Psoas muscle (tissue), 8 donors: ENCODE measurements at places on chromosomes 7 and 10. TPM values are rescaled to one million over a fixed set of nuclear protein-coding genes. Genes with fewer than 3 reads are reported as not detected.

Gene MRC1
- total RNA-seq, result 14.1 TPM

Gene CALHM2
- total RNA-seq, result 9.3 TPM

Gene ECD
- total RNA-seq, result 17.1 TPM

Gene ZSWIM8
- total RNA-seq, result 57.2 TPM

Gene MYH16
- not detected for total RNA-seq

GRCh38 chr10:95355301-95355700, 64.5 kb upstream of the PDLIM1 start:
- no peak for DNase-seq

- no peak for DNase-seq
These were observed 108.6 kb downstream of the UBE2H start for GRCh38 chr7:129843978-129844840.

DNA sequence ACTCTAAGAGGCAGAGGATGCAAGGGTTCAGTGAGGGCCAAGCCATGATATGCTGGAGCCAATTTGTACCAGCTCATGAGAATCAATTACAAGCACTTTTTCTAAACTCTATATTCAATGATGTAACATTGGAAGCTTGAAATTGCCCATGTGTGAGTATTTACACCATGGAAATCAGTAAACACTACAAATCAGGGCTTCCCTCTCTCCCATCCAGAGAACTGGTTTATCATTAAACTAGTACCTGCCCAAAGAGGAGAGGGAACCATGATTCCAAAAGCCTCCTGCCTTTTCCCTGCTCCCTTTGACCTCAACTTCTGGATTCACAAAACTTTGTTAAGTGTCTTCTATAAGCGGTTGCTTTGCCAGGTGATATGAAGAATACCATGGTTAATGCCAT, 52.5 kb upstream of the BICC1 start:
- no peak for DNase-seq

- no peak for DNase-seq
These were observed 241.3 kb upstream of the ADARB2 start for GRCh38 chr10:1978584-1978983.
